ENCODE measurements at places on chromosomes 12 and 14.

DNA sequence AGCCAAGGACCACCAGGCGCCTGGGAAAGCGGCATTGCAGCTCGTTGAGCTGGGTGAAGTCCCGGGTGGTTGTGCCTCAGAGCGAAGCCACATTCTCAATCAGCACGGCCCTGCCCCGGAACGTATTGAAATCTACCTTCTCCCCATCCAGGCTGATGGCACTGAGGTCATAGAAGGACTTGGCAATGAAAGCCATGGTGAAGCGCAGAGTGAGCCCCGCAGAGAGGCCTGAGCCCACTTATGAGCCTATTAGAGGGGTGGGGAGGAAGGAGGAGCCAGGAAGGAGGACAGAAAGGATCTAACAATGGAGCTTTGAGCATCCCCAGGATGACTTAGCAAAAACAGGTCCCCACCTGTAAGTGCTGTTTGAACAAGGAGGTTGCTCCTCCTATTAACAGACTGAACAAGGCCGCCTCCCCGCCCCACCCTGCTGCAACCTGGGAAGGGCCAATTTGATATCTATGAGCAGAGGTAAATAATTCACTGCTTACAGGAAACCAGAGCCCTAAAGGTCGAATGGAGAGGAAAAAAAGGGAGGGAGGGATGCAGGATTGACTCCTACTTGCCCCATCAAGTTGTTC is at the start of gene GPX2:
Gene GPX2, minus strand, starts transcription at position 215 of the 581 bp plus-strand sequence. Its CDS starts 19 bp downstream, at position 196.
- DNase-seq = no peak

DNA sequence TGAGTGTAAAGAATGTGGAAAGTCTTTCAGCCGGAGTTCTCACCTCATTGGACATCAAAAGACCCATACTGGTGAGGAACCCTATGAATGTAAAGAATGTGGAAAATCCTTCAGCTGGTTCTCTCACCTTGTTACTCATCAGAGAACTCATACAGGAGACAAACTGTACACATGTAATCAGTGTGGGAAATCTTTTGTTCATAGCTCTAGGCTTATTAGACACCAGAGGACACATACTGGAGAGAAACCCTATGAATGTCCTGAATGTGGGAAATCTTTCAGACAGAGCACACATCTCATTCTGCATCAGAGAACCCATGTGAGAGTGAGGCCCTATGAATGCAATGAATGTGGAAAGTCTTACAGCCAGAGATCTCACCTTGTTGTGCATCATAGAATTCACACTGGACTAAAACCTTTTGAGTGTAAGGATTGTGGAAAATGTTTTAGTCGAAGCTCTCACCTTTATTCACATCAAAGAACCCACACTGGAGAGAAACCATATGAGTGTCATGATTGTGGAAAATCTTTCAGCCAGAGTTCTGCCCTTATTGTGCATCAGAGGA is 25.1 kb upstream of the ZNF268 start:
- DNase-seq = no peak

DNA sequence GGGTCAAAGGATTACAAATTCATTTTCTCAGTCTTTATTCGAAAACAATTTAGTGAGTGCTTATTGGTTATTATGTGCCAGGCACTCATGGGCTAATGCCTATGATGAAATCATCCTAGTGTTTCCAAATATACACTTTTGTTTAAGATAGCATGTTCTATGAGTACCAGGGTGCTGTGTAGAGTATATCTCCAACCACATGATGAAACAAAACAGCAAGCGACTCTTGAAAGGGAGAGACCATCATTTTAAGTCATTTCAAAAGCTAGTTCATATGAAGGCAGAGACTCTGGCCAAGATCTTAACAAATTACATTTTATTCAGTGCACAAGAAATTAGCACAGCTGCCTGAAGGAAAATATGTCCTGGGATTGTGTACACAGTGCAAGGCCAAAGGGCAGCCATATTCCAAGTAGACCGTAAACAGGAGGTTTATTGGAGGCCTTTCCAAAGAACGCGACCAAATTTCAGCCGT is 204.2 kb downstream of the EFCAB11 start:
- no peak for DNase-seq

- DNase-seq = no peak
Measured at GRCh38 chr12:71262466-71262865, 104.7 kb upstream of the TSPAN8 start.

- DNase-seq = no peak
Measured at GRCh38 chr12:129404556-129404955, 499.3 kb downstream of the TMEM132D start.

- no peak for DNase-seq
Measured at GRCh38 chr14:20116748-20117147, 6.2 kb downstream of the OR4K17 start.

DNA sequence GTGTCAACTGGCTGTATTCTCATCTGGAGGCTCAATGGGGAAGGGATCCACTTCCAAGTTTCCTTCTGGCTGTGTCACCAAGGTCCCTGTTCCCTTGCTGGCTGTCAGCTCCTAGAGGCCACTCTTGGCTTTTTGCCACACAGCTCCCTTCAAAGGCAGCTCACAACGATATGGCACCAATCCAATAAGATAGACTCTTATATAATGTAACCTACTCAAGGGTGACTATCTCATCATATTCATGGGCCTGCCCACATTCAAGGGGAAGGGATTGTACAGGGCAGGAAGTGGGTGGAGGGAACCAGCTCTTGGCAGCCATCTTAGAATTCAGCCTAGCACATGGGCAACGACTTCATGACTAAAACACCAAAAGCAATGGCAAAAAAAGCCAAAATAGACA is 98.7 kb upstream of the PLXNC1 start:
- DNase-seq = no peak

GRCh38 chr12:15146585-15146984 is 74.6 kb downstream of the RERG start:
- DNase-seq = no peak

DNA sequence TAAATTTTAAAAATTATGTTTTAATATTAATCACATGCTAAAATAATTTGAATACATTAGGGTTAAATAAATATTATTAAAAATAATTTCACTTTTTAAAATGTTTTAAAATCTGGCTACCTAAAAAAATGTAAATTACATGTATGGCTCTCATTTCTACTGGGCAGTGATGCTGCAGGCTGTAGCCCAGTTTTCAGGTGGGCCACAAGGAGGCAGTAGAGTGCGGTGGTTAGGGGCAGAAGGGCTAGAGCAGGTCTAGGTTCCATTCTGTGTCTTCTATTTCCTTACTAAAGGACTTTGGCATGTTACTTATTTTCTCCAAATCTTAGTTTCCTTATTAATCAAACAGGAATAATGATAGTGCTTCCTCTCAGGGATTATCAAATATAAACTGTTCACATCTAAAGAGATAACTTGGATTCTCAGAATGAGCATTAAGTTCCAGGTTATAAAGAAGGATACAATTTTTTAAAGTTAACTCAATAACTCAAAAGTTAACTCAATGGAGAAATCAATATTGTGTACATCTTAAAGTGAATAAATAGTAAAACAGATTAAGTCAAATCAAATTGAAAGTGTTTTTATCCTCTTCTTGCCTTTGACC is 54.9 kb upstream of the OVCH1 start:
- no peak for DNase-seq

DNA sequence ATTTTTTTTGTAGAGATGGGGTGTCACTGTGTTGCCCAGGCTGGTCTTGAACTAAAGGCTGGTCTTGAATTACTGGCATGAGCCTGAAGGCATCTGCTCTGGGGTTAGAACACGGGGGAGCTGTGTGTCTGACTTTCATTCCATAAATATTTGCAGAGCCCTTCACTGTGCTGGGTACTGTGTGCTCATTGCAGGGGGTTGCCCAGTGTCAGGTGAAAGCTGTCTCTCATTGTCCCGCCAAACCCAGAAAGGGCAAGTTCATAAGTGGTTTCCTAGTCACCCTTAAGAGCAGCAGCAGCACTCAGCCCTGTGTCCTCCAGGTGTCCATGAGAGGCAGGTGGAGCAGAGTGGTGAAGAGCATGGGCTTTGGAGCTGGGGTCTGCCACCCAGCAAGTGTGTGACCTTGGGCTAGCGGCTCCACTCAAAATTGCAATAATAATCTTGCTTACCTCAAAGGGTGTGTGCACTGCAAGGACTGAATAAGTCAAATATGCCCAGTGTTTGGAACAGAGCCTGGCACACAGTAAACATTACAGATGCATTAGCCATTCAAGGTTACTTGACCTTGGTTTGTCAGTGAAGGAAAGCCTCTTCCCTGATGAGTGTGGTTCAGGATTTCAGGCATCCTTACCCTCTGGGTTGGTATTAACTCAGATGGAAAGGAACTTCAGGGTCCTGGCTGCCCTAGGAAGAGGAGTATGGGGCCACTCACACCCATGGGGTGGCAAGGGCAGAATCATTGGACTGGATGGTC is 4.4 kb upstream of the SMIM41 start:
- no peak for DNase-seq

- DNase-seq = no peak
Measured at GRCh38 chr12:124487066-124487833, 80.2 kb downstream of the NCOR2 start.

GRCh38 chr14:103260629-103261124 is 73.4 kb upstream of the EIF5 start:
- DNase-seq = no peak

DNA sequence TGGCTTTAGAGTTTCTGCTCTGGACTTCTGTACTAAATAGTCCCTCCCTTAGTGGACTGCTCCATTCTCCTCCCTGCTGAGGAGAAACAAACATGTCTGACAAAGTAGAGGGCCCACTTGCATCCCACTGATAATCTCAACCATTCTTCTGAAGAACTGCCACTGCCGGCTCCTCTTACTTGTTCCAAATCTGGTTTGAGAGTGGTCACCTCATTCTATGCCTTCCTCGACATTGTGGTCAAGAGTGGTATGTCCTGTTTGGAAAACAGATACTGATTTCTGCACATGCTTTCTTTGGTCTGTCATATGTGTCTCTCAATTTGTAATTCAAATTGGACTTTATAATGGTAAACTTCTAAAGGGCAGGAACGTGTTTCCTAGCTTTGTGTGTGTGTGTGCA is 36.3 kb upstream of the PLEKHA5 start:
- DNase-seq = no peak

DNA sequence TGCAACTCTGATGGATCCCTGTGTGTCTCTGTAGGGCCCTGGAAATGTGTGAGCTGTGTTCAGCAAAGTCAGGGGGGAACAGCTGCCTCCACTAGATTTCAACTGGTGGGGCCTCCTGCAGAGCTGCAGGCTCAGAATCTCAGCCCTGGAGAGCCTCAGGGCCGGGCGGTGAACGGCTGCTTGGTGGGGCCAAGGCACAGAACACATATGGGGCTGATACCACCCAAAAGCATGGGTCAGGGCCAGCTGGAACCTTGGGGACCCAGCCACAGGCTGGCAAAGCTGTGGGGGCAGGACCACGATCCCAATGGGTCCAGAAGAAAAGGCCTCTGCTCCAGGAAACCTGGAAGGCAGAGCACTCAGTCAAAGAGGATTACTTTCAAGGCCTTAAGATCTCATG is 878.5 kb downstream of the BCL11B start:
- DNase-seq = no peak

DNA sequence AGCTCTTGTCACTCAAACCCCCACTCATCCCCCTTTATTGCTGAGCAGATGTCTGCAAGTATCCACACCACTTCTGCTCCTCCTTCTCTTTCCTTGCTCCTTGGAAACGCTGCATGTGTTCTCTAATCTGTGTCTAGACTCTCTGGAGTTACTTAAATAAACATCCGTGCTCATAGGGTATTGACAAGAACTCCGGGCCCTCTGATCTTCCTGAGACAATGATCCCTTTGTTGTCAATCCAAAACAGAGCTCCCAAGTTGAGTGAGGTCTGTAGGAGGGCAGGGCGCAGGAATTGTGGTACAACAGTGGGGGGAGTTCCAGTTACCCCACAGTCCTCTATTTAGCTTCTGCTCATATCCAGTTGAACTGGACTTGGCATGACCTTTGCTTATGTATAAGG is 489.0 kb downstream of the SNAPC1 start:
- DNase-seq = no peak

DNA sequence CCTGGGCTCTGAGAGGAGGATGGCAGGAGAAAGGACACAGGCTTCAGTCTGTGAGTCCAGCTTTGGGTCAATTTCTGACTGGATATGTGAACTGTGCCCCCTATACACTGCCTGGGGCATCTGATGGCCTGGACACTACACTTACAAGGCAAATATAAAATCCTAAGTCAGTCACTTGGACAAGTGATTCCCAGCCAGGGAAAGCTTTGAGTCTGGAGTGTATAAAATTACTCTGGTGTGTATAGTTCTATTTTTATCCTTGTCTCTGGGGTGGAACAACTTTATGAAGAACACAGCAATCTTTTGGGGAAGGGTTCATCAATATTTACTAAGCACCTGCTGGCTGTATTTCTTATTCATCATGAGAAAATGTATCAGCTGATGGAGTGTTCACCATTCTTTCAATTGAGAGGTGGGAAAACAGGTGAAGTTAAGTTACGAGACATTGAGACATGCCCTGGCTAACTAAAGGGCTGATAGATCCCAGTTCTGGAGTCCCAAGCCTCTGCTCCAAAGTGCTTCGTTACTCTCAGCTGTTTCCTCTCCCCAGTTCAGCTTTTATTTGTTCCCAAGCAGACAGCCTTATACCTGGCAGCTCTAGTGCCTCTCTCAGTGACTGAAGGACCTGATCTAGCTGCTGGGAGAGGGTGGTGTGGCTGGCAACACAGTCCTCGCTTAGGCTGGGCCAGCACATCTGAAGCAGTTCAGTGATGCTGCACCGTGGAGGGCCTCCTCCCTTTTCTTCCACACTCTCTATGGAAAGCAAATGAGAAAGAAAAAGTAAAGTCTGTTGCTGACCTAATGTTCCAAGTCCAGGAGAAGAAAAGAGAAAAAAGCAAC is 30.9 kb downstream of the ZFYVE26 start:
- no peak for DNase-seq

GRCh38 chr12:102873077-102873476 is 44.0 kb downstream of the PAH start:
- no peak for DNase-seq

DNA sequence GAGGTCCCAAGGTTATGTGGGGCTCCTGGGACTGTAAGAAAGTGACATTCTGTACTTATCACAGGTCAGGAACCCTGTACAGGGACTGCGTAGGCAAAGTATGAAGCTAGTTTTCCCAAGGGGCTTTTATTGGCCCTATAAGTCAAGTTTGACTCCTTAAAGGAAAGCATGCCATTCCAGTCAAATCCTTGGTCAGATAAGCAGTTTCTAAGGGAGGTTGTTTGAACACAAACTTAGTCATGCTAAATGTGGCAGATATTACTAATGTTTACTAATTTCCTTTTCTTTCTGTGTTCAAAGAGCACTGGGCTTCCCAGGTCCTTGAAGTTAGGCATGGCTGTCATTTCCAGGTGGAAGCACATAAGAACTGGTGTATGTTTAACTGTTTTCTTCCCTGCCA is 472.4 kb downstream of the ATP23 start:
- no peak for DNase-seq

DNA sequence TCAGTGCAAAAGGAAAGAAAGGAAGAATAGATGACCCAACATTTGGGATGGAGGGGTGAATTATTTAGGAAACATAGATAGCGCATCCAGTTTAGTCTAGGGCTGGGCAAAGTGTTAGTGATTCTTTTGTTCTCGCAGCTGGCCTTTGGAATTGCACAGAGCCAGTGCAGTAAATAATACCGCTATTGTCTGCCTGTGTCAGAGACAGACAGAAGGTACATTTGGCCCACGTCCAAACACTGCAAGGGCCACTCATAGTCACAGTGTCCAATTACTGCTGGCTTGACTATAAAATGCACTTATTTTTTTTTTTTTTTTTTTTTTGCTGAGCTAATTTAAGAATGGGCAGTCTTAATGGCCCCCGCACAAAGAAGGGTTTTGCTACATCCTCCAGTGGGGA is 638.6 kb downstream of the BCL11B start:
- no peak for DNase-seq

- no peak for DNase-seq
Measured at GRCh38 chr12:32069071-32069470, 37.6 kb upstream of the BICD1 start.

GRCh38 chr14:93267149-93267711 is 60.2 kb downstream of the UBR7 start:
- no peak for DNase-seq
